ENCODE measurements at places on chromosomes 12 and 14.

GRCh38 chr14:94374749-94375260, 13.6 kb downstream of the SERPINA1 start:
- no peak for DNase-seq

GRCh38 chr14:51209457-51209856, 30.6 kb upstream of the TMX1 start:
- no peak for DNase-seq

DNA sequence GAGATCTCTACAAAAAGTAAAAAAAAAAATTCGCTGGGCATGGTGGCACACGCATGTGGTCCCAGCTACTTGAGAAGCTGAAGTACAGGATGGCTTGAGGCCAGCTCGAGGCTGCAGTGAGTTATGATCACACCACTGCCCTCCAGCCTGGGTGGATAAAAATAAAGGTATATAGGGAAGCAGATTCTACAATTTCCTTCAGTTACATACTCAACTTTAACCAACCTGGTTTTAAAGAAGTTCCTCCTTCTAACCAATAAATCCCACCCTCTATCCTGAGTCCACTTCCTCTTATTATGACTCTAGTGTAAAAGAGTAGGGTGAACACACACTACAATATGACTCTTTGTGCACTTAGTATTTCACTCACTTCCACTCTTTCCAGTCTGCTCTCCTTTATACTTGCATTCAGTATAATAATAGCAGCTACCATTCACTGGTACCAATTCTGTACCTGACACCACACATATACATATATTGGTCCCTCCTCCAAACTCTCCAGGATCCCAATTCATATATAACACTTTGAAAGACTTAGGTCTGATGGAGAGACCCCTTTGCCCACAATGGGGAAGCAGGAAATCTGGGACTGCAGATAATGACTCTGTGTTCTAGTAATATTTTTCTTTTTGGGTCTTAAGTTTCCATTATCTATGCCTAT, 2.3 kb downstream of the ARF3 start:
- no peak for DNase-seq

DNA sequence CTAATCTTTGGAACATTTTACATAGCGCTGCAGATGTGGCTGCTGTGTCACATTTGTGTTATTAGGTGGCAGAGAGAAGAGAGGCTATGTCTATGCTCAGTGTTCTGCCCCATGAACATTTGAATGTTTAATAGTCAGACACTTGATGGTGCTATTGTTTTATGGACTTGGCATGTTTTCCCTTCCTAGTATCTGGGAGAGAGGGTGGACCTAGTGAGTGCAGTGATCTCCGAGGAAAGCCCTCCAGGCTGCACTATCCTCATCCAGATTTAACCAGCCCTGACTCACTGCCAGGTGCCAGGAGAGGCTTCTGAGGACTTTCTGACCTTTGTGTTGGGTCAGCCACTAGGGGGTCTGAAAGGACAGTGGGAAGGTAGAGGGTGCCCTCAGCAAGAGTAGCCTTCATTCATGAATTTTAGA, 24.3 kb downstream of the ZFC3H1 start:
- no peak for DNase-seq

DNA sequence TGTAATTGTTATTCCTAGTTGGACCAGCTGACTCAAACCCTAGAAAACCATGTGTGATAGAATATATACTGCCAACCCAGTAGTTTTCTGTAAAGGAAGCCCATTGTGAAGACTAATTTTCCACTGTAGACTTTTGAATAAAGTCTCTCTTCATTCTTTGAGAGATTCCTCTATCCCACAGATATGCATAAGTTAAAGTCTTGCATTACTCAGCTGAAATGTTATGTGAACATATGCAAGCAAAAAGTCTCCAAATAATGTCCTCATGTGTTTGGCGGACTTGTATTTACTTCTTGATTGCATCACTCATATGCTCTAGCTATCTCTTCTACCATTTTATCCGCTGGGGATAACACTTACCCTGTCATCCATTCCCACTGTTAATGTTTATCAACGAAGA, 35.1 kb upstream of the OTOGL start:
- DNase-seq = no peak

DNA sequence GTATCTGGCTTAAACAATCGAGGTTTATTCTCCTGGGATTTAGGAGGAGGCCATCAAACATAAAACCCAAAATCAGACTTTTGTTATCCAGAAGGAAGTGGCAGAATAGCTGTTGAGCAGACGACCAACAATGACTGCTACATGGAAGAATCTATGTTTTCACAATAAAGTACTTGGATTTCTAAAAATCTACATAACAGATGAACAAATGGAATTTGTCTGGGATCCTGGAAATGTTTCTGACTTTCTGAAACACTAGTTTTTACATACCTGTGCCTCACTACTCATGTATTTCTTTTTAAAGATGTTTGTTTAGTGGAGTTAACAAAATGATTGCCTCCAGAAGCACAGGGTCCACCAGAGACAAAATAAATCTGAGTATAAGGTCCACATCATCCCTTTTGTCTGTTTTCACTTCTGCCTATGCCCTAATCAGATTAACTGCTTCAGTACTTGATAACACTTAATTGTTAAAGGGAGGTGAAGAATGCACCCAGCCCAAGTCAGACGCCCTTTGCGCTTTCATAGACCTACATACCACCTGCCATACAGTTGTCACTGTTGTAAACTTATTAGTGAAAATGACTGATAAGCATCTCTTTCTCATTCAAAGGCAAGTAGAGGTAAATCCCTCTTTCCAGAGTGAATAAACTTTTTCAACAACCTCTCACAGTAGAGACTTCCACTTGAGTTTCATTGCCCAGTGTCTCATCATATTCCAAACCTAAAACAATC, 164.6 kb downstream of the EGLN3 start:
- DNase-seq = no peak

GRCh38 chr12:47145188-47145587, 65.4 kb upstream of the AMIGO2 start:
- no peak for DNase-seq

GRCh38 chr12:78864403-78864869, at the start of gene SYT1:
Gene SYT1 (plus strand): TSS chr12:78864774.
- DNase-seq = no peak

DNA sequence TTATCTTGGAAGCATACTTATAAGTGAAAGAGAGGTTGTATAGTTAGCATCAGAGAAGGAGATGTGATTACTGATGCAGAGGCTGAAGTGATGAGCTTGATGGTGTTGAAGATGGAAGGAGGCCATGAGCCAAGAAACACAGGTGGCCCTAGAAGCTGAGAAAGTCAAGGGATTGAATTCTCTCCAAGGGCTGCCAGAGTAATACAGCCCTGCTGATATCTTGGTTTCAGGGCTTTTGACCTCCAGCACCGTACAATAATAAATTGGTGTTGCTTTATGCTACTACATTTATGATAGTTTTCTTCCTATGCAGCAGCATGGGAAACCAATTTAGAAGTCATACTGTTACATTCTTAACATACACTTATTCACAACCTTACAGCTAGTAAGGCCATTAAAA, 1133.3 kb downstream of the AACS start:
- no peak for DNase-seq

GRCh38 chr14:72600551-72601330, 293.2 kb downstream of the DPF3 start:
- no peak for DNase-seq

DNA sequence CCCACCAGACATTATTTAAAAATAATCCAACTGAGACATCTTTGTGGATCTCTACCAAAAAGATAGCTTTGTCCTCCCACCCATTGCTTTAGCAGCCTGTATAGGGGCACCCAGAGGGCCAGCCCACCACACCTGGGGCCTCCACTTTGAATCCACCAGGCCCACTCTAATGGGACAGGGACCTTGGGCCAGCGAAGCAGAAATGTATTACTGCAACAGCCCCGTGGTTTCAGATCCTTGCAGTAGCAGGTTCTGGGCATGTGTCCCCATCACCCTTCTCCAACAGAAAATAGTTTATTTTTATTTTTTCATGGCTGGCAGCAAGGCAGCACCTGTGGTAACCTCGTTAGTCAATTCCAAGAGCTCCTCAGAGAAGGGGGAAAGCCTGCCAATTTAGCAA, 218.4 kb downstream of the ZFP36L1 start:
- no peak for DNase-seq

DNA sequence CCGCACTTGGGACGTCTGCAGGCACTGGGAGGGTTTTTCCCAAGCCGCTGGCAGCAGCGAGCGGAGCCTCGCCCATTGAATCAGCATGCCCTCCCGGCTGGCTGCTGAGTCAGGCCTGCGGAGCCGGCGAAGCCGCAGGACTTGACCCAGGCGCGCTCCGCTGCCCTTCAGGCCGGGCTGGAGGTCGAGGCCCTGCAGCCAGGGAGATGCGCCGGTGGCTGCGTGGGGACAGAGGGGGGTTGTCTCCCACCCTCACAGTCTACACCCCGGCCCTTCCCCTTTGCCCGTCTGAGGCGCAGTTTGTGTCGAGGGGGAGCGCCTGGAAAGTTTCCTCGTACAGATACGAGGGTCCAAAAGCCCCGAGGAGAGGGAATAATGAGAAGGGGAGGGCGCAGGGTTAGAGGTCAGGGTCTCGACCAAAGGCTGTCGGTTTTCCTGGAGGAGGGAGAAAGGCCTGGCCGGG, 759 bp upstream of the KLC1 start:
- no peak for DNase-seq

DNA sequence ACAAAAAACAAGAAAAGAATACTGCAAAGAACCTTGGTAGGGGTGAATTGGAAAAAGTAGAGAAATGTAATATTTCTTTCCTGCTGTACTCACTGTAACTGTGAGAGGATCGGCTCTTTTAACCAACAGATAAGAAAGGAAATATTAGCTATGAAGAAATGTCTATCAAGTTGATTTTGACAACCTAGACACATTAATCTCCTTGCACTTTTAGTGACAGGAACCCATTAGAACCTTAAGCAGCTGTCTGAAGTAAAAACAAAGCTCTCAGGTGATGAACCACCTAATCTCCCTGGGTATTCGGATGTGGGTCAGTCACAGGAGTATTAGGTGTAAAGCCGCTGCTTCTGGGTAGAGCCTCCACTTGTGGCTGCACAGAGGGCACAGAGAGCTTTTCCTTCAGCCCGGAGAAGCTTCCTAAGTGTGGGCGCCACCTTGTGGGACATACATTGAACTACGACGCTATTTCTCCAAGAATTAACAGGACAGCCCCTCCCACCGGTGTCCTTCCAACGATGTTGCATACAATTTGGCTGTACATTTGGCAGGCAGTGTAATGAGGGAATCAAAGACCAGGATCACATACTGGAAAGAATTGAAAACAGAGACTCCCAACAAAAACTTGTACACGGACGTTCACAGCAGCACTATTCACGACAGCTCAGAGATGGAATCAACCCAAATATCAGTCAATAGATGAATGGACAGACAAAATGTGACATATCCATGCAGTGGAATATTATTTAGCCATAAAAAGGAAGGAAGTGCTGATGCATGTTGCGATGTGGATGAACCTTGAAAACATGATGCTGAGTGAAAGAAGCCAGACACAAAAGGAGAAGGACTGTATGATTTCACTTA, 28.9 kb upstream of the MAPKAPK5 start:
- no peak for DNase-seq

DNA sequence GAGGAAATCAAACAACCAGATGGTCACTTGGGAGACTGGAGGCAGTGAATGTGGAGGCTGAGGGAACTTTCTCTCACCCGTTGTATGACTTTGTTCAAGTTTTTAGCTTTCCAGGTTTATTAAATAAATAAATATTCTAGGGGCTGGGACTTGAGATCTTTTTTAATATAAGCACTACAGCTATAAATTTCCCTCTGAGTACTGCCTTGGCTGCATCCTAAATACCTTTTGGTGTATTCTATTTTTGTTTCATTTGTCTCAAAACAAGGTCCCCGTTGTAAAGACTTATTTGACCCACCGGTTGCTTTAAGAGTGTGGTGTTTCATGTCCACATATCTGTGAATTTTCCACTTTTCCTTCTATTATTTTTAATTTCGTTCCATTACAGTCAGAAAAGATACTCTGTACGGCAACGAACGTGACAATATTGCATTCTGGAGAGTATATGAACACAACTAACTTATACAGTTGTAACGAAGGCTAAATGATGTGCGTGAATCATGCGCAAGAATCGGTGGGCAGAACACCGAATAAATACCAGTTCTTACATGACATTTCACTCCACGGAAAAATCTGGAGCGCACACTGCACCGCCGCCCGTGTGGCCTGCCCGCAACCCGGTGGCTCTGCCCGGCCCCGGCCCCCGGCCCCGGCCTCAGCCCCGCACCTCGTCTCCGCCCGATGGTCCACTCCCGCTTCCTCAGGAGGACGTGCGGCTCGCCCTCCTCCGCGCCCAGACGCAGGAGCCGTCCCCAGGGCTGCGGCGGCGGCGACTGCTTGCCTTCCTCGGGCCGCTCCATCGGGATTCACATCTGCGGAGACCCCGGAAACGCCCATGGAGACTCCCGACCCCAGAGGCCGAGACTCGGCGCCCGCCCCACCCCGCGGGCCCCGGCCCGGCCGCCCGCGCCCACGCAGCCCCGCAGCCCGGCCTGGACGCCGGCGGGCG, 602 bp downstream of the CHFR start:
- no peak for DNase-seq

- DNase-seq = no peak
Observed at GRCh38 chr12:93982771-93983315, 165.5 kb upstream of the PLXNC1 start.

DNA sequence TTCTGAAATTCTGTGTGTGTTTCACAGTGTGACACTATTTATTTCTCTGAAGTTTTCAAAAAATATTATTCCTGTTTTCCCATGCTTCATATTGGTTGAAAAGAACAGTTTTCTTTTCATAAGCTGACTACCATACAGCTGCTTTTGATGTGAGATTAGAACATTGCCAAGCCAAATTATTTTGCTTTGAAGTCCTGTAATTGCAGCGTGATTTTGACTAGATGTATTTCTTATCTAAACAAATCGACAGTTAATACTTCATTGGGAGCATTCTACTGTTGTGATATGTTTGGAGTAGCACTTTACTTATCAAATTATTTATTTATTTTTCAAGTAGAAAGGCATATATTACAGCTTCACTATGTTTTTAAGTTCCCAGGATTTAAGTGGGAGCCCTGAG, 132.0 kb downstream of the DACT1 start:
- DNase-seq = no peak

DNA sequence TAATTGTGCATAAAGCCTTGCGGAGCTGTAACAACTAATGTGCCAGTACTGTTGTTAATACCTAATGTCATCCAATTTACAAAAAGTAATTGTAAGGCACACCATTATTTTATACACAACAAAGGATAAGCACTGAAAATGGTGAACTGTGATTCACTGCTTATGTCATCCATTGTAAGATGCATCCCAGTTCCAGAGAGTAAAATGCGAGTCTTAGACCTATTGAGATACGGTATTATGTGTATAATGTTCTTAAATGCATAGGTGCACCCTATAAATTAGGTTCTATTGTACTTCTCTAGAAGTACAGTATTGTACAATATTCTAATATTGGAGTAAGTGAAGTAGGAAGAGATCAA, 406 bp downstream of the PARP2 start:
- DNase-seq = no peak

- DNase-seq = no peak
Observed at GRCh38 chr12:124395284-124395752, 100.4 kb downstream of the RFLNA start.
